ENCODE measurements at places on chromosomes 4 and X.

- no peak for DNase-seq
These were observed 38.0 kb upstream of the HELT start for GRCh38 chr4:184980261-184980660.

GRCh38 chrX:154457491-154458115, 478 bp upstream of the PLXNA3 start:
- DNase-seq = peak; percentile 27

DNA sequence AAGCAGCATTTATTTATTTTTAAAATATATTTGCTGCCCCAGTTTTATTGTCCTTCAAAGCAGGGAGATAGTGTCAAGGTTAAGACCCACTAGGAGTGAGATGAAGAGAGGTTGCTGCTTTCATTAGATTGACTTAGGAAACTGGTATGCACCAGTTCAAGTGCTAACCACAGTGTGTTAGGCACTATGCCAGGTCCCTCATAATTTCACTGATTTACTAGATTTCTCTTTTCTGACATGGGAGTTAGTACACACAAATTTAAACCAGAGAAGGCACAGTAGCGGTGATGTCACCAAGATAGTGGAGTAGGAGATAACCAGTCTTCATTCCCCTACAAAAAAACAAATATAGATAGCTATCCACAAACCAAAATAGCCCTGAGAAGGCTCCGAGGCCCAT, 14.3 kb downstream of the RRAGB start:
- DNase-seq = no peak

GRCh38 chr4:19010761-19011160, 989.2 kb upstream of the LCORL start:
- no peak for DNase-seq

DNA sequence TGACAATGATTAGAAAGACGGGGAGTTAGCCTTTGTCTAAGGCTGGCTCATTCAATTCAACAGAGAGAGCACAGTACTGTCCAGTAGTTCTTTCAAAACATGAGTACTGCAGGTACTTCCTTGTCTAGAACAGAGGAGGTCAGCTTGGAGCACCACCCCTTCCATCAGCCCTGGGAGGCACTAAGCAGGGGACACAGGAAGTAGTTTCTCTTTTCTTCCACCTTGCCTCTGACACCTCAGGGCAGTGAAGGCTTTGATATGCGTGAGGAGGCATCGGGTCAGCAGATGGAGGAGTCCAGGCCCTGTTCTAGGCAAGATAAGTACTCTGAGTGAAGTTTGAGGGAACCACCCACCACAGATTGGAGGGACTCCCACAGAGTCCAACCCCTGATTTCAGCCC, 33.1 kb downstream of the MAGEB10 start:
- DNase-seq = no peak

DNA sequence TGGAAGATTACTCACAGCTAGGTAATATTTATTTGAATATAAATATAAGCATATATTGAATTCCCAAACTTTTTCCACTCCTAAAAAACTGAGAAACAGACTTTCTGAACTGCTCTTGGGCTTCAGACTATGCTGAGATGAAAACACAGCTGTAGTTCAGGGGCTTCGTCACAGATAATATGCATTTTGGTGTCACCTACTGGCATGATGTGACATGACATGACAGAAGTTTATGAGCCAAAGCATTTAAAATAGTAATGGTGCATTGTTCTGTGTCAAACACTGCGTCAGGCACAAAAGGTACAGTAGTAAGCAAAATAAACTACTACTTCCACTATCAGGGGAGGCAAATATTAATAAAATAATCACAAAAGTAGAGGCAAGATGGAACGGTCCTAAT, 171.3 kb downstream of the BTC start:
- no peak for DNase-seq

- no peak for DNase-seq
These were observed 221.9 kb upstream of the CXXC4 start for GRCh38 chr4:104716584-104716983.

- no peak for DNase-seq
These were observed 595.3 kb downstream of the ARAP2 start for GRCh38 chr4:35649011-35649410.

DNA sequence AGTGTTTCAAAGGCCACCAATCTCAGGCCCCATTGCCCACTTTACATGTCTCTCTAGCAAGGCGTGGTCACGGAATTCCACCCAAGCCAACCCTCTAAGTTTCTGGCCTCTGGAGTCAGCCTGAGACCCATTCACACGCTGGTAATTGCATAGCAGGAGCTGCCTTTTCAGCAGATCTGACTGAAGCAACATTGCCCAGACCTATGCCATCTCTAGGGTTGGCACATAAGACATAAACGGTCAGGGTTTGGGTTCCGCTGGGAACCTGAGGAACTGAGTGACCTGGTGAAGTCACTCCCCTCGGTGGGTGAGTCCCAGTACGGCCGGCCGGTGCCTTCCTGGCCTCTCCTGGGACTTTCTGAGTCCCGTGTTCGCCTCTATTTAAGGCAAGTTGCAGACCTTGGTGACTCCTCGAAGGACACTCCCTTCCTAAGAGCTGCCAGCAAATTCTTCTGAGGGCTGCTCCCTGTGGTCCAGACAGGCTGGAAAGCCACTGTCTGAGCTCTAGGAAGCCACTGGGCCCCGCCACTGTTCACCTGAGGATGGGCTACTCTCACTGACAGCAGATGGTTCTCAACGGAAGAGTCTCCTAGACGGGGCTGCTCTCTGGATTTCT, 15.9 kb downstream of the CTAG1A start:
- DNase-seq = no peak

DNA sequence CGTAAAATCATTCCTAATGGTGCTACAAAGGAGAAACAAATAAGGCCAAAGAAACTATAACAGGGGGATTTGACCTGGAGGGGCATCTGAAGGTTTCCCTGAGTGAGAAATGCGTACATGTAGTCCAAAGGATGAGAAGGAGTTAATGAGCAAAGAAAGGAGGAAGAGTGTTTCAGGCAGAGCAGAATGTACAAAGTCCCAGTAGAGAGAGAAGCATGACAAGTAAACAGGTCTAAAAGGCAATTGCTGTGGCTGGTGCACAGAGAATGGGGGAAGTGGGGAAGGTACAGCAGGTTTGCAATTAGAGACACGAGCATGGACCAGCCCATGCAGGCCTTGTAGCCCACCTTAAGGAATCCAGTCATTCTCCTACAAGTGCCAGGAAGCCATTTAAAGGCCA, 145.5 kb downstream of the TSPAN5 start:
- no peak for DNase-seq

DNA sequence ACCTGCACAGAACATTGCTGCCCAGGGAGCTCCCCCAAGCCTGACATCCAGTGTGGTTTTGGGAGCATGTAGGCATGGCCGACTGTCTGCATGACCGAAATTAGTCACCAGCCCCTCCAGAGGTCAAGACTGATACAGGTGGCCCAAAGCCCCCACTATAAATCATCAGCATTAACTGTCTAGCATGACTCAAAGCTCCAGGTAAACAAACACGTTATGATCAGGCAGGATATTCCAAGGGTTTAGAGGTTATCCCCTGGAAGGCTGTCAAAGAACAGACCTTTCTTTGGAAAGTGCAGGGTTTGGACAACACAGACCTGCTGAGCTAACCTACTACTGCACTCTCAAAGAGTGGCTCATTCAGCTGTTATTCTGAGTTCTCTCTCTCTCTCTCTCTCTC, 2.1 kb upstream of the FAM9A start:
- DNase-seq = no peak

- DNase-seq = no peak
These were observed 66.1 kb downstream of the CDS1 start for GRCh38 chr4:84648863-84649647.

- DNase-seq = peak; percentile 55
These were observed 6.7 kb upstream of the ART3 start for GRCh38 chr4:76067652-76068286.

GRCh38 chrX:134460862-134461220, 876 bp downstream of the HPRT1 start:
- DNase-seq = no peak

DNA sequence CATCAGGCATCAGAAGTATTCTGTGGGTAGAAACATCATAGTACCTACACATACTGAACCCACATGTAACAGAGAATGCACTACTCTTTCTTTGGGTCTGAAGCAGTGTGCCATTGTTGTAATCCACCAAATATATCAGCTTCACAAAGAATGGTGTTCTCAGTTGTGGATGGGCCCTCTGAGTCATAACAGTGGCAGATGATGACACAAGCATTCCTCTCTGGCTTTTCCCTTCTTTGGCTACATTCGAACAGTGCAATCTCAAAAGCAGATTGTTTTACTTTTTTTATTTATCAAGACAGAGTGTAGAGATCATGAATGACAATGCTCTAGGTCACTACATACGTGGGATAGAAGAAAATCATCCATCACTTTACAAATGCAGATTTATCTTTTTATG, 247.2 kb upstream of the EPHA5 start:
- DNase-seq = no peak

- DNase-seq = no peak
These were observed 275.3 kb upstream of the SPOCK3 start for GRCh38 chr4:167509551-167509950.

DNA sequence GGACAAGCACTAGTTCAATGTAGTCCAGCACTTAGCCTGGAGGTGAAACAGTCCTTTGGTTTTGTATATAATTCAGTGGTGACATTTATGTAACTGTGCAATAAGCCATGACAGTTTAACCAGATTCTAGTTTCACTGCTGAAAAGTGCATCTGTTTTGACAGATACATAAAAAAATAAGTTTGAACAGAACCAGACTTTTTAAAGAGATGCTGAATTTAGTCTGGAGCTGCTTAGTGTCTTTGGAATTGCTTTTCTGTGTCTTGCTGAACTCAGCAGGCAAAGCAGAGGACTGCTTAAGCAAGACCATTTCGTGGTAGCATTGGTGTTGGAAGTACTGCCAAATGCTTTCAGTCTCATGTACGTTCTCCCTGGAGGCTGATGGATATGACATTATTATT, 393.5 kb downstream of the MAPK10 start:
- no peak for DNase-seq

GRCh38 chr4:53963781-53964180, 100.6 kb downstream of the CHIC2 start:
- no peak for DNase-seq

DNA sequence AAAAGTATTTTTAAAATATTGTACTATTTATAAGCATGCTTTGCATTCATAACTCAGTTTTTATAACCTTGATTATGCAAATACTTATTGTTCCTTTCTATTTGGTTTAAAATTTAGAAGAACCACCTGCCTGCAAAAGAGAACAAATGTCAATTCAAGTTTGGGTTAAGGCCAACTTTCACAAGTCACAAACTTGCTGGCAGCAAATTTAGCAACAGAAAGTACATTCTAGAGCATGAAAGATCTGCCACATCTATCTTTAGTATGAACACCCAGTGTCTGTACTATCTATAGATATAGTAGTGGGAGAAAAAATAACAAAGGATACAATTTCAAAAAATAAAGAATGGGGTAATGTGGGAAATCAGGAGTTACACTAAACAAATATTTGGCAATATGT, 1014.2 kb downstream of the C4orf33 start:
- no peak for DNase-seq

- DNase-seq = no peak
These were observed 207.1 kb downstream of the TRAM1L1 start for GRCh38 chr4:116878280-116878679.

- no peak for DNase-seq
These were observed 2361.6 kb upstream of the AGA start for GRCh38 chr4:179803857-179804256.

DNA sequence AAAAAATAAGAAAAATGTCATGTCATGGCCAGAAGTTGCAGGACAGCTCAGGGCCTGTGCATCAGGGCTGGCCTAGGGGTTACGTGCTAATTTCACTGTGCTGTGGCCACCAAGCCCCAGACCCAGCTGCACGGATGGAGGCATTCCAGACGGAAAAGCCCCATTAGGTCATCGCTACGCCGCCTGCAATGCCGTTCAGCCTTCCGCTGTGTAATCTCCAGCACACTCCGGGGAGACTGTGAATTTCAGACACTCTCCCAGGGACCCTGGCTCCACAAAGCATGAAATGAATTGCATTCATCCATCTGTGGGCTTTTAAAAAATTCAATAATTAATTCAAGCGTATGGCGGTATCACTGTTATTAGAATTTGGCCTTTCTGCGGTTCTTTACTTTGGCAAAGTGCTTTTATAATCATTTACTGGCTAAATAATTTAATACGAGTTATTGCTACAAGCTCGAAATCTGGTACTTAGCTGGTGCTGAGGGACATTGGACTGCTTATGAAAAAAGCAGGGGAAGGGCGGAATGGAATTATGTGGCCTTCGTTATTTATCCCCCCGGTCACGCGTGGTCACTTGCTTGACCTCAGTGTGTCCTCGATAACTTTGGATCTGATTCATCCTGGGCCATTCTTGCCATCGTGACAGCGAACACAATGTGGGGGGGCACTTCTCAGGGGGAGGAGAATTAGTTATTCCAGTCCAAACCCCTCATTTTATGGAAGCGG, 9.0 kb upstream of the NSG1 start:
- no peak for DNase-seq

DNA sequence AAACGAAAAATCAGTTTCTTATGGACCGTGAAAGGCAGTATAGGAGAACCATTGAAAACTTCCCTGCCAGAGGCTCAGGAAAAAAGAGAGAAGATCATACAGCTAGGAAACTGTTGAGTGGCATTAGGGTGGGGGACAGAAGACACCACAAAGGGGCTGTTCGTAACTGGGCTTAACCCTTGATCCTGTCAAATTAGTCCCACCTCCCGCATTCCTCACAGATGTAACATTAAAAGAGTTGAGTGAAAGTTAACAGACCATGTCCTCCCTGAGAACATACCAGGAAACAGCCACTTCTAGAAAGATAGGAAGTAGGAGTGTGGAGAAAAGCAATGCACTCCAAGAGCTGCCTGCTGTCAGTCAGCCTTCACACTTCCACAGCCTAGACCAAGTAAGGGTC, 8.7 kb downstream of the SHROOM4 start:
- DNase-seq = no peak

DNA sequence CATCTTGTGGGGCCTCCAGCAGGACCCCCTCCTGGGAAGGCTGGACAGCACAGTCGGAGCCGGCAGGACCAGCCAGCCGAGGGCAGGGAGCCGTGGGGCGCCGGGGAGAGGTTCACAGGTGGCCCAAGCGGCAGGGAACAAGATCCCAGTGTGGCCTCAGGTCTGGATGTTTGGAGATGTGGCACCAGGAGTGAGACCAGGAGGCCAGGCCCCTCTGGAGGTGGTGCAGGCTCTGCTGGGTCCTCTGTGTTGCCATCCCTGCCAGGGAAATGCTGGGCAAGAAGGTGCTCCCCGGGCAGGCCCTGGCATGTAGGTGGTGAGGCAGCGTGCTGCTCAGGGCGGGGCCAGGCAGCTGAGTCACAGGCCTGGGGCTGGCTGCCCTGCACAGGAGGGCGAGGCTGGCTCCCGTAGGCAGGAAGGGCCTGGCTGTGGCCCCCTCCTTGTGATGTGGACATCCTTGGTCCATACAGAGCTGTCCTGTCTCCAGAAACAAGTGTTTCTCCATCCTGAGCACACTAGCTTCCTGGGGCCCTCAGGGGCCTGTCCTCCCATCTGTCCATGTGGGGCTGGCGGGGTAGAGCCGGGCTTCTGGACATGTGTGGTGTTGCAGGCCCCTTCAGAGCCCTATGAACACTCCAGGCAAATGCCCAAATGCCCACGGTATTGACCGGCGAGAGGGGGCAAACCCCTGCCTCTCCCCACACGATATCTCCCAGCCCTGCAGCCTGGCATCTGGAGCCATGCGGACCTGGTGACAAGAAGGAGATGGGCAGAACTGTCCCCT, 4.8 kb upstream of the HGFAC start:
- DNase-seq = no peak

GRCh38 chrX:17005712-17006368, 59.4 kb downstream of the REPS2 start:
- no peak for DNase-seq

All from stimulated activated CD4-positive, alpha-beta T cell treated with anti-CD3 and anti-CD28 coated beads, Interleukin-4, amount 100 ng/mL, for 48 hours (primary cell).